ENCODE measurements at places on chromosomes 4 and X.

DNA sequence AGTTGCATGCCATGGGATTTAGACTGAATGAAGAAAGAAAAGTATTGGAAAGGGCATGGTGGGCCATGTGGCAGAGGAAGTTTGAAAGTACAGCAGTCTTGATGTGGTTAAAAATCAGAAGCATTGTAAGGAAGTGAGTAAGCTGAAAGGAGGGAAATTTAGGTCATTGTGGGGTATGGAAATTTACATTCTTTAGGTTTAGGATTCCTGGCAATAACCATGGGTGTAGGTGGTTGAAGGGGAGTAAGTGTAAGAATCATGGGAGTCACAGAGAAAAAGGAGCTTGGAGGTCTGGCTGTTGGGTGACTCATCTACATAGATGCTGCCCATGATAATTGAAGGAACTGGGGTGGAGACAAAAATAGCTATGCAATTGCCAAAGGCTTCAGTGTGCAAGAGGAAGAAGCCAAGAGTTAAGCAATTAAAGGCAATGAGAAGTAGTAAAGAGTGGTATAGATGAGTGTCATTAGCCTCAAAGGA lies 243.8 kb upstream of the LDB2 start:
- H3K4me3 ChIP-seq, result no peak overlapping the region
- H3K27ac ChIP-seq, result no peak overlapping the region
- H3K4me1 ChIP-seq, result no peaks in the 10 kb centered on the region
- H3K36me3 ChIP-seq, result no peaks in the 10 kb centered on the region
- no peak for DNase-seq

GRCh38 chrX:53445977-53446376 lies 11.8 kb upstream of the HSD17B10 start:
- peaks cover 2% of the 10 kb centered on the region for H3K36me3 ChIP-seq
- H3K4me3 ChIP-seq, result no peak overlapping the region
- DNase-seq, result peak; percentile 16
- peaks cover 4% of the 10 kb centered on the region for H3K4me1 ChIP-seq

- no peak overlapping the region for H3K4me3 ChIP-seq
- H3K27me3 ChIP-seq, result no peaks in the 10 kb centered on the region
- H3K27ac ChIP-seq, result no peak overlapping the region
These were observed 24.3 kb downstream of the TRPC5 start for GRCh38 chrX:112058255-112058654.

DNA sequence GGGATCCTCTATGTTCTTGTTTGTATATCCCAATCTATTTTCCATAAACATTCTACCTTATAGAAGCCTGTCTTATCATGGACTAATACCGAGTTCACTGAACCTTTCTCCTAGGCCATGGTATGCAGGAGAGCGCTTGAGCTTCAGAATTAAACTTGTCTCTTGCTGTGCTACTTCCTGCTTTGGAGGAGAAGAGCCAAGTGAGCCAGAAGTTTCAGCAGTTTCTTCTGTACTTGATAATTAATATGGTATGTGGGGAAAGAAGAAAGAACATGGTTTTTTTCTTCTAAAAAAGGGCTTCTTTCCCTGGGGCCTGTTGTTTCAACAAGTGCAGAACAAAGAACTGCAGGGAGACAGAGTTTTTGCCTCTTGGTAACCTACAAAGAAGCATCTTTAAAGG lies 172.8 kb downstream of the ATG4A start:
- H3K27me3 ChIP-seq, result peaks cover 4% of the 10 kb centered on the region
- no peaks in the 10 kb centered on the region for H3K4me1 ChIP-seq
- DNase-seq, result no peak
- no peaks in the 10 kb centered on the region for H3K36me3 ChIP-seq
- H3K4me3 ChIP-seq, result no peak overlapping the region

DNA sequence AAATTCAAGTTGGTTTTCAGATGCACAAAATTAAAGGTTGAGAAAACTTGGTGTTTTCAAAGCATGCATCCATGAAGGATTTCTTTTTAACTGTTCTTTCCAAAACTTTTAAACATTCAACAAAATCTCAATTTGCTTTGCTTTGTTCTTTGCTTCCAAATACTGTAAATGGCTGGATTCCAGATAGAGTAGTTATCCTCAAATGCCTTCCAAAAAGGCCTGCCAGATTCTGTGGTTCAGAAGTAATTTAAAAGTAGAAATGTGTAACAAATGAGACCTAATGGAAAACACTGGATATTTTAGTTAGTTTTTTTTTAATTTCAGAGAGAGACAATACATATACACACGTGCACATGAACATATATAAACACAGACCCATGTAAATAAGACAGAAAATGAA lies 97.3 kb downstream of the NR3C2 start:
- H3K27ac ChIP-seq, result no peak overlapping the region
- no peak overlapping the region for H3K4me3 ChIP-seq
- no peaks in the 10 kb centered on the region for H3K27me3 ChIP-seq
- no peak for DNase-seq
- H3K4me1 ChIP-seq, result peaks cover 19% of the 10 kb centered on the region

- H3K36me3 ChIP-seq, result peaks cover 7% of the 10 kb centered on the region
- H3K4me1 ChIP-seq, result peaks cover 13% of the 10 kb centered on the region
- no peak for DNase-seq
These were observed 771 bp downstream of the NAP1L2 start for GRCh38 chrX:73213734-73214425.

- no peak for DNase-seq
- peaks cover 12% of the 10 kb centered on the region for H3K27me3 ChIP-seq
- no peak overlapping the region for H3K4me3 ChIP-seq
These were observed 57.6 kb upstream of the TBC1D9 start for GRCh38 chr4:140813804-140814203.

DNA sequence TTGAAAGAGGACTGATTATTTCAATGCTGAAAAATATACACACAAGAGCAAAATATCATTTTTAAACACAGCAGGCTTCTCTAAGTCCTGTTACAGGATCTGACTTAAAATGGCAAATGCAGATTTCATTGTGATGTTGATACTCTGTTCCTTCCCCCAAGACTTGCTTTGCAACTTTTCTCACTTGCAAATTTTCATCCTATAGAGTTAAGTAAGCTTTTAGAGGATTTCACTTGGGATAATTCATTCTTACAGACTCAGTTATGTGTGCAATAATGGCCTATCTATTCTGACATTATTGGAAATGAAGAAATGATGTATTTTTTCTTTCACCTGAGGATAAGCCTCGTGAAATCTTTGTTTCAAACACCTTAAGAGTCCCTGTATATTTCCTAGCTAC lies 2403.2 kb downstream of the ARAP2 start:
- no peaks in the 10 kb centered on the region for H3K4me1 ChIP-seq
- no peak overlapping the region for H3K4me3 ChIP-seq
- DNase-seq, result no peak
- H3K27ac ChIP-seq, result no peak overlapping the region
- no peaks in the 10 kb centered on the region for H3K27me3 ChIP-seq

DNA sequence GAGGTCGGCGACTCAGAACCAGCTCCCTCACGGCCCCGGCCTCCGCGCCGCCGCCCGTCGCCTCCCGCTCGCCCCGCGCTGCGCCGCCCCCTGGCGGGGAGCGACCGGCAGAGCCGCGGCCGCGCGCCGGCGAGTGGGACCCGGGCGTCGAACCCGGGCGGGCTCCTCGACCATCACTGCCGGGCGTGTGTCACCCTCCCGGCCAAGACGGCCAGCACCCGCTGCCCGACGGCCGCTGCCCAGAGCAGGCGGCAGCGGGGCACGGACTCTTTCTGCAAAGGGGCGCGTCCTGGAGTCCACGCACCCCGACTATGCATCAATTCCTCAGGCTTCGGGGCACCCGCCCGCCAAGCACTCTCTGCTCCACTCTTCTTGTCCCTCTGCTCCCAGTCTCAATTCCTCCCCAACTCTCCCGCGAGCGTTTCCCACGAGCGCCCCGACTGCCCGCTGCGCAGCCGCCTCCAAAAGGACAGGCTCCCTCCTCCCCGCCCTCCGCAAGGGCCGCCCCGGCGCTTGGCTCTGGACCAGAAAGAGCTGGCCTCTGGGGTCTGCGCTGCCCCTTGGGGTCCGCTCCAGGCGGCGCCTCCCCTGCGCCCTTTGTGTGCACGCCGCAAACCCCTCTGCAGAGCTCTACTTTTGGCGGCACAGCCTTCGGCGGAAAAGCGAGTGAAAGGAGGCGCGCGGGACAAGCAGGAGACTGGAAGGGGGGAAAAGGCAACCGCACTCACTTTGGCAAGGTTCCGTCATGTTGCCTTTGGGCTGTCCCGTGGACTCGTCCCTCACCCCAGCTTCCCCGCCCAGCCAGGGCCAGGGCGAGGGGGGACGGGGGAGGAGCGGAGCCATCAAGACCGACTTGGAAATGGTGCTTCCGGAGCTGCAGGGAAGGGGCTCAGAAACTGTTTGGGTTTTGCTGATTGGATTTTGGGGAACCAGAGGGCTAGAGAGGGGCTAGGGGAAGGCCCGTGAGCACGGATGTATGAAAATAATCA lies 1.0 kb downstream of the PDE5A start:
- no peaks in the 10 kb centered on the region for H3K36me3 ChIP-seq
- peaks cover 21% of the 10 kb centered on the region for H3K4me1 ChIP-seq
- peak; percentile 51 for DNase-seq

DNA sequence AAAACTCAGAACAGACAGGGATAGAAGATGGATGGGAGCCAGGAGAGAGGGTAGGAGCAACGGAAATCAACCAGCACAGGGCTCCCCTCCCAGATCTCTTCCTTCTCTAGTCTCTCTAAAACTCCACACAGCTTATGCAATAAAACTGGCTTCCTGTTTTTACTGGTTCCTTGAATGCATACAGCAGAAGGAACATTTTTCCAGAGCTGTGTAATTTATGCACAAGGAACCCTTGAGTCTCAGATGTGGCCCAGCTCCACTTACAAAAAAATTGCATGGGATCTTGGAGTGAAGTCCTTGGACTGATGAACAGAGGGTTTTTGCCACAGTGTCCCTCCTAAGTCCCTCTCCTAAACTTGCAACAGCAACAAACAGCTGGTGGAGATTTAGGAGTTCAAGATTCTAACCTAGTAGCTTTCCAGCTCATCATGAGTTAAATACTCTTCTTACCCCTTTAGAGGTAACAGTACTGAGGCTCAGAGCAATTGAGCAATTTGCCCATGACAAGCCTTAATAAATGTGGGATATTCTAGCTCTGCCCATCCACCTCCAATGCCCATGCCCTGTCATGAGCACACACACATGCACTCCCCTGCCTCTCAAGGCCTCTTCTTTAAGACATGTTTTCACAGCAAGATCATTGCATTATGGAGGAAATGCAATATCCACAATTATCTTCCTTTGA lies 18.4 kb upstream of the CC2D2A start:
- H3K27me3 ChIP-seq, result no peaks in the 10 kb centered on the region
- no peaks in the 10 kb centered on the region for H3K36me3 ChIP-seq
- H3K27ac ChIP-seq, result no peak overlapping the region
- H3K4me3 ChIP-seq, result no peak overlapping the region

Data from T-helper 17 cell (primary cell).